ENCODE measurements at places on chromosomes 7 and 10.

GRCh38 chr10:4120096-4120853, 335.3 kb upstream of the KLF6 start:
- H3K36me3 ChIP-seq: no peaks in the 10 kb centered on the region
- no peak overlapping the region for H3K4me3 ChIP-seq
- H3K27ac ChIP-seq: no peak overlapping the region
- H3K27me3 ChIP-seq: no peaks in the 10 kb centered on the region

GRCh38 chr10:71647526-71648253, 71.9 kb downstream of the C10orf105 start:
- H3K27me3 ChIP-seq: no peaks in the 10 kb centered on the region
- no peak overlapping the region for H3K4me3 ChIP-seq
- no peak for DNase-seq
- H3K4me1 ChIP-seq: peaks cover 12% of the 10 kb centered on the region

- H3K4me3 ChIP-seq: no peak overlapping the region
- no peaks in the 10 kb centered on the region for H3K36me3 ChIP-seq
- no peak for DNase-seq
- H3K27ac ChIP-seq: no peak overlapping the region
Observed at GRCh38 chr7:102323914-102324195, 32.4 kb downstream of the SPDYE6 start.

DNA sequence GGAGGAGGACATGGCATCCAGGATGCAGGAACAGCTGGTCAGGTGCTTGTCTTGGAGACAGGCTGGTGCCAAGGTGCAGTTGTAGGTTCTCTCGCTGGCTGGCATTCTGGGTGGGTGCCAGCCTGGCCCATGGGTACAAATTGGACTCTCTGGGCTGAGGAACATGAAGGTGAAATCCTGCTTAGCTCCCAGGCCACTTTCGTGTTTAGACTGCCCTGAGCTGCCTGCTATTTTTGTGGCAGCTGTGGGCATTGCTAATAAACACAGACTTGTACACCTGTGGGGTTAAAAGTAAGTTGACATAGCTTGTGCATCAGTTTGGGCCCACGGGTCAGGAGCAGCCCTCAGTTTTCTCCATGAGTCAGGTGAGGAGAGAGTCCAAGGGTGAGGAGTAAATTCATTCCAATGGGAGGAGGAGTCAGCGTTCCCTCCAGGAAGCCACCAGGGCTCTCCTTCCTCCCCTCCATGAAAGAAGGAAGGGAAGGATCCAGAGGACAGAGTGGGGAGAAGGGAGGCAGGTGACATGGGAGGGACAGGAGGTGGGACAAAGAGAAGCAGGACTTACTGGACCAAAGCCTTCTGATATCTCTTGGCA, 380.0 kb downstream of the GLRX3 start:
- no peak overlapping the region for H3K4me3 ChIP-seq
- no peak overlapping the region for H3K27ac ChIP-seq
- DNase-seq: no peak
- no peaks in the 10 kb centered on the region for H3K36me3 ChIP-seq
- no peaks in the 10 kb centered on the region for H3K4me1 ChIP-seq

DNA sequence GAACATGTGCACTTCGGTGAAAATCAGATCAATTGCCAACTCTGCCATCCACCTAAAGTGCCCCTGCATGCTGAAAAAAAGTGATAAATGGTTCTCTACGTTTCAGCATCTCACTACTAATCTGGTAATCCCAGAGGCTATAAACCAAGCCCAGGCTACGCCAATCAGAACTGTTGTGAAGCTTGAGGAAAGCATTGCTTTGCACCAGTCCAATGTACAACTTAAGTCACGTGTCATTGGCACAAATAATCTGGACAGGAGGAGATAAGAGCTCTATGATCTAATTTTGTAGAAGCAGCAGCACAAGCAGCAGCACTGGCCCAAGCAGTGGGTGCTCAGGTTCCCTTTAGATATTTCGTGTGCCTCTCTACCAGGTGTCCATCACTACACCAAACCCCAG, 4.4 kb upstream of the EGR2 start:
- H3K36me3 ChIP-seq: no peaks in the 10 kb centered on the region
- no peak overlapping the region for H3K27ac ChIP-seq
- H3K4me1 ChIP-seq: peaks cover 21% of the 10 kb centered on the region

- H3K27ac ChIP-seq: no peak overlapping the region
- no peaks in the 10 kb centered on the region for H3K27me3 ChIP-seq
- DNase-seq: no peak
- no peak overlapping the region for H3K4me3 ChIP-seq
- no peaks in the 10 kb centered on the region for H3K36me3 ChIP-seq
Observed at GRCh38 chr7:2299131-2299829, 15.0 kb downstream of the SNX8 start.

DNA sequence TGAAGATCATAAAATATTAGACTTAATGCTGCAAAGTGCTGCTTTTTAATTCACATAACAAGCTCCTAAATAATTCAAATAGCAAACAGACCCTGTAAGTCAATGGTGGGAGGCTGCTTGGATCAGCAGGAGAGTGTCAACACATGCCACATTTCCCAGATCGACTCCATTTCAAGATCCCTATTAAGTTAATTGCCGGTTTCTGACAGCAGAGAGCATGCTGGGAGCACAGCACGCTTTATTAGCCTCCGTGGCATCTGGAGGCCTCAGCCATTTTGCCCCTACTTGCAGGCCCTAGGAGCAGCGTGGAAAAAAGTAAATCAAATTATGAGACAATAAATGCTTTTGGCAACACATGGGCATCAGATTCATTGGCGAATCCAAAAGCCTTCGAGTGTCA, 201.0 kb downstream of the EMX2 start:
- H3K27me3 ChIP-seq: no peaks in the 10 kb centered on the region
- no peak for DNase-seq
- no peak overlapping the region for H3K27ac ChIP-seq
- no peaks in the 10 kb centered on the region for H3K4me1 ChIP-seq

Data from transverse colon (tissue), 4 donors.